ENCODE measurements at places on chromosomes 16 and 17.

DNA sequence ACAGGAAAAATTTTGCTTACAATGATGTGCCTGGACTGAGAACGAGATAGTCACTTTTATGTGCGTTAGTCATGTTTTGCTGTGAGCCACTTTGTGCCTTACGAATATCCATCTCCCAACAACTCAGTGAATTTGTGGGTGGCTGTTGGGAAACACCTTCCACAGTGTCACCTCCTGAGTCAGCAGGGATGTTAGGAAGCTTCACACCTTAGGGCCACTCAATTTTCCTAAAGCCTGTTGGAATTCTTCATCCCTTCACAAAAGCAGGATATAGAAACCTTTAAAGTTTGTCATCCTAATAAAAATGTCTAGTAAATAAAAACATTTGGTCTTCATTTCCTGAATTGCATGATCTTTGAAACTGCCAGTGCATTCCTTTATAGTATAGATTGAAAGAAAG is 4.3 kb upstream of the KRTAP3-1 start:
- DNase-seq = no peak

- DNase-seq = no peak
Measured at GRCh38 chr17:67492824-67493517, 115.9 kb downstream of the PITPNC1 start.

DNA sequence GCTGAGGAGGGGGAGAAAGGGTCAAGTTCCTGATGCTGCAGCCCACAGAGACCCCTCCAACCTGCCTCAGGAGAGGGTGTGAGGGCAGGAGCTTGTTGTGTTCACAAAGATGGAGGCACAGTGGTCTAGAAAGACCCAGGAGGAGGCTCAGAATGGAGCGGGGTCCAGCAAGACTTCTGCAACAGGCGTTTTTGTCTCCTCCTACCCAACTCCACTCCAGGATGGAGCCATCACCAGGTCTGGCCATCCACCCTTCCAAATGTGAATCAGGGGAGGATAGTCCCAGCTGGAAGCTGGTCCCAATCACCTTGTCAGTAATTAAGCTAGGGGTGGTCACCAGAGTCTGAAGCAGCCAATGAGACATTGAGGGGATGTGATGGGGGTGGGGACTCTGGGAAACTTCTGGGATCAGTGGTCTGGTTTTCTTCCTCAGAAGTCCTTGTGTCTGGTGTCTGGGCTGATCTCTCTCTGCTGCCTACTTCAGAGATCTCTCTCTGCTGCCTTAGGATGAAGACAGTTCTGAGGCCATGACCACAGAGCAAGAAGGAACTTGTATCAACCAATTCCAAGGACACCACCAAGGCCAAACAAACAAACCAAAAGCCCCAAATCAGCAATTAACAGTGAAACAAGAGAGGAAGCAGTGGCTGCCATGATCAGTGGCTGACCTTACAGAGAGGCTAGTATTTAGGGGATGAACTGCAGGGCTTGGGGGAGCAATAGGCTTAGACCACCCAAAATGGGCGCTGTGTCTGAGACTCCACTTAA is 14.5 kb downstream of the CD300LB start:
- DNase-seq = no peak

DNA sequence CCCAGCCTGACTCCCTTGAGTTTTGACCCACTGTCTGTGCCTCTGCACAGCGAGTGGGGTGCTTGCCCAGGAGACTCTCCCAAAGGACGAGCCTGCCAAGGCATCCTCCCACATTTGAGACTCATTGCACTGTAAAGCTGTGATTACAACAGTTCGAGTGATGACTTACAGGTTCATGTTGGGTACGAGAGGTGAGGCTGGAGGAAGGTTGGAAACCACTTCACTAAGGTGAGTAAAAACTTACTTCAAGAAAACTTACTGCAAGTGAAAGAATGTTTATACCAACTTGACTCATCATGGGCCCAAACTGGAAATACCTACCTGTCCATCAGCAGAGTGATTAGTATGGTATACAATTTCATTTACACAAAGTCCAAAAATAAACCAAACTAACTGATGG is 360.1 kb upstream of the CDH11 start:
- no peak for DNase-seq

DNA sequence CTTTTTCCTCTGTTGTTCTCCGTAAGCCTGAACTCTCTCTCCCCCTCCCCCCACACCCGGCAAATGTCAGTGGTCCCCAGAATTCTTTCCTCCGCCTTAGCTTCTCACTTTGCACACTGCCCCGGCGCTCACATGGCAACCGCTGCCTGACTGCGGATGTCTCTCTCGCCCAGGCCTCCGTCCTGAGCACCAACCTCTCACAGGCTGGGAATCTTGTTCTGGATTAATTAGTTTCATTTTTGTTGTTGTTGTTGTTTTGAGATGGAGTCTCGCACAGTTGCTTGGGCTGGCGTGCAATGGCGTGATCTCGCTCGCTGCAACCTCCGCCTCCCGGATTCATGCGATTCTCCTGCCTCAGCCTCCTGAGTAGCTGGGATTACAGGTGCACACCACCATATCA is 16.7 kb downstream of the C17orf100 start:
- DNase-seq = no peak

- DNase-seq = peak; percentile 37
Measured at GRCh38 chr17:78759203-78759968, 22.7 kb downstream of the CYTH1 start.

GRCh38 chr16:86983621-86984020 is 333.6 kb downstream of the C16orf95 start:
- DNase-seq = no peak

DNA sequence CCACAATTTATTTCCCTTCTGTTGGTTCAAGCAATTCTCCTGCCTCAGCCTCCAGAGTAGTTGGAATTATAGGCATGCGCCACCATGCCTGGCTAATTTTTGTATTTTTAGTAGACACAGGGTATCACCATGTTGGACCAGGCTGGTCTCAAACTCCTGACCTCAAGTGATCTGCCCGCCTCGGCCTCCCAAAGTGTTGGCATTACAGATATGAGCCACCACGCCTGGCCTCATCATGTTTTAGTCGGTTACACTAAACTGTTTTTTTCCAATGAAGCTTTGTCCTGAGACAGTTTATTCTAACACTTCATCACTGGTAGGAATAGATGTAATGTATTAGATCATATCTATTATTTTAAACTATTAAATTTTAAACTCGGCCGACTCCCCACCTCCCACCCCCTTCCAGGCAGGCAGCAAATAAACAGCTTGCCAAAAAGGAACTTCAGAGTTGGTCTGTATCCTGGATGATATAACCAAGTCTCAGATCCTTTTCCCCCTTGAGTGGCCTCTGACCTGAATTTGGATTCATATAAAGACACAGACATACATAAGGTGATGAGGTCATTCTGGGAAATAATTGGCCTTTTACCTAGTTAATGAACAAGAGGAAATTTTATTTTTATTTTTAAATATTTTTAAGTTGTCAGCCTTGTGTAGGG is 18.4 kb upstream of the CORO6 start:
- no peak for DNase-seq

DNA sequence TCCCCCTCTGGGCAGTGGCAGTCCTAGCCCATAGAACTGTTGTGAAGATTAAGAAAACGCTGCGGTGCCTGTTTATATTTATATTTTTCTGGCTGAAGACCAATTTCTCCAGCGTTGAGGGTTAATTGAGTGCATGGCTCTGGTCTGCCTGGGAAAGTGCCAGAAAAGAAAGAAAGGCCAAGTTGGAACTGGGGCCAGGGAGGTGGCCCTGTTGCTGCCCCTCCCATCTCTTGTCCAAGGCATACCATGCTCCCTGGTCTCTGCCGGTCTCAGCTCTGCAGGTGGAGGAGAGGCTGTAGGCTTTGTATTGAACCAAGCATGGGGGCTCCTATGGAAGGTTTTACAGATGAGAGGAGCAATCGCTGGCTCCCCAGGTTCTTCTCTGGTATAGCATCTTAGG is 124.7 kb downstream of the MGAT5B start:
- DNase-seq = no peak

DNA sequence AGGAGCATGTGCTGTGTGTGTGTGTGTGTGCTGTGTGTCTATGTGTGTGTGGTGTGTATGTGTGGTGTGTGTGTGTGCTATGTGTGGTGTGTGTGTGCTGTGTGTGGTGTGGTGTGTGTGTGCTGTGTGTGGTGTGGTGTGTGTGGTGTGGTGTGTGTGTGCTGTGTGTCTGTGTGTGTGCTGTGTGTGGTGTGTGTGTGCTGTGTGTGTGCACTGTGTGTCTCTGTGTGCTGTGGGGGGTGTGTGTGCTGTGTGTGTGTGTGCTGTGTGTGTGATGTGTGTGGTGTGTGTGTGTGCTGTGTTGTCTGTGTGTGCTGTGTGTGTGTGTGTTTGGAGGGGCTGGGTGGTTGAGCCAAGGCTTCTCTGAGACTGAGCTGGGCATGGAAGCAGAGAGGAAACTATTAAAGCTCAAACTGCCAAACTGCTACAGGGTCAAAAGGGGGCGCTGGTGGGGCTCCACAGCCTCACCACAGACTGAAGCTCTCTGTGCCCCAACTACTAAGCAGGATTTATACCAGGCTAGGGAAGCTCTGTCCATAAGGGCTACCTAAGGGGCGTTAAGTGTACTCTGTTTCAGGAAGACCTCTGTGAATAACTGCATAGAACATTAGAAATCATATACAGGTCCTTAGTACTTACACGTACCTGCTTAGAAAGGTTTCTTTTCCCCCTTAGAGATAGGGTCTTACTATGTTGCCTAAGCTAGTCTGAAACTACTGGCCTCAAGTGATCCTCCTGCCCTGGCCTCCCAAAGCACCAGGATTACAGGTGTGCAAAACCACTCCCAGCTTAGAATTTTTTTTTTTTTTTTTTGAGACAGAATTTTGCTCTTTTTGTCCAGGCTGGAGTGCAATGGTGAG is 27.8 kb upstream of the GHDC start:
- peak; percentile 49 for DNase-seq

DNA sequence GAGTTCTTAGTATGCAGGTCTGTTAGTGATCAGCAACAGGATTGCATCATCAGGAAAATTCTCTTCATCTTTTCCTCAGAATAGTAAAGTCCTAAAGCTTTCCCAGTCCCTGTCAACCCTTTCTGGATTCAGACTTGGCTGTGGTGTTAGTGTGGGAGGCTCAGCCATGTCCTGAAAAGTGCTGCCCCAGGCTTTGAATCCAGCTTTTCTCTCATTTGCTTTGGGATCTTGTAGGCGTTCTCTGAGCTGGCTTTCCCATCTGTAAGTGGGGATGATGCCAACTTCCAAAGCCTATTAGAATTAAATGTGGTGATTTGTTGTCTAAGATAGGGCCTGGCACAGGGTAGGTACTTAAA is 3.0 kb downstream of the ALKBH5 start:
- DNase-seq = peak; percentile 39

DNA sequence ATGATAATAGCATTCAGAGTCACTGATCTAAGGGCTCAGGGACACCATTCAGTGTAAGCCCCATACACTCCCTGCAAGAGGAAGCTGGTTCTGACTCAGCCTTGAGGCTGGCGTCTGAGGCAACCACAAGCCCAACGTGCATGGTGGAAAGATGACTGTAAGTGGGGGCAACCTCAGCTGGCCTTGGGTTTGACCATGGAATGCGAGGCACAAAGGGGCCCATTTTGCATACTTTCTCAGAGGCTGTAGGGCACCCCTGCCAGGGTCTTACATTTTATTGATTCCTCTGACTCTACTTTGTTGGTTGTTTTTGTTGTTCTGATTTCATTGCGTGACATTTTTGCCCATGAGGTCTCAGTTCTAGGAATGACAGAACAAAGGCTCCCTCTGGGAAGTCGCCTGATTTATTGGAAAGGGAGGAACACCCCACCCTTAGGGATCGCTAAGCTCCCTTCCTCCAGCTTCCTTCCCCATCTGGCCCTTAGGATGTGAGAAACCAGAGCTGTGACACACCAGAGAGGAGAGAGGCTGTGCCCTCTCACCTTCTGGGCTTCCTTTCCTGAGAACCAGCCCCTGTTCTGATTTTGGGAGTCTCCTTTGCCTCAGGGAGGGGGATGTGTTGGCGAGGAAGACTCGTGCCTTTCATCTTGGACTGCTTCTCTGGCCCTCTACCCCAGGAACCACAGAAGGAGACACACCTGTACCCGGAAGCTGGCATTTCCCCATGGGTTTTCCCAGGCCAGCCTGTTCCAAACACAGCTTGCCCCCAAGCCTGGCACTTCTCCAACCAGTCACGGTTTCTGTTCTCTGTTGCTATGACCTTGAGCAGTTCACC is 5.6 kb upstream of the CIITA start:
- DNase-seq = peak; percentile 13

- DNase-seq = no peak
Measured at GRCh38 chr17:4724650-4725049, 6.6 kb upstream of the MED11 start.

GRCh38 chr16:24116989-24117388 is 139.1 kb upstream of the CACNG3 start:
- no peak for DNase-seq

GRCh38 chr17:4810696-4811290 is 3.8 kb downstream of the PLD2 start:
- no peak for DNase-seq

- DNase-seq = no peak
Measured at GRCh38 chr17:43579566-43580140, 33.5 kb upstream of the ETV4 start.

DNA sequence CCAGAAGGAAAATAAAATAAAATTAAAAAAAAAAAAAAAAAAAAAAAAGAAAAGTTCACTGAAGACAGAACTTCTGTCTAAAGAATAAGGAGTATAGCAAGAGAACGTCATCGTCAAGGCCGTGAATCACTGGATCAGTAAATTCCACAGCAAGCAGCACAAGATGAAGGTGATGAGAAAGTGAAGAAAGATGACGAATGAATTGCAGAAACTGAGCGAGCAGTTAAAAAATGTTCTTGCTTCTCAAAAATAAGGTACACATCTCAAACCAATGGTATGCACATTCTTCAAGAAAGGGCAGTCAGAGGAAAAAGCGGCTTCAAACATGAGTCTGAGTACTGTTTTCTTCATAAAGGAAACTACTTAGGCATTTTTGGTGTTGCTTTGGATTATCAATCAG is 104.7 kb downstream of the SMG6 start:
- no peak for DNase-seq

DNA sequence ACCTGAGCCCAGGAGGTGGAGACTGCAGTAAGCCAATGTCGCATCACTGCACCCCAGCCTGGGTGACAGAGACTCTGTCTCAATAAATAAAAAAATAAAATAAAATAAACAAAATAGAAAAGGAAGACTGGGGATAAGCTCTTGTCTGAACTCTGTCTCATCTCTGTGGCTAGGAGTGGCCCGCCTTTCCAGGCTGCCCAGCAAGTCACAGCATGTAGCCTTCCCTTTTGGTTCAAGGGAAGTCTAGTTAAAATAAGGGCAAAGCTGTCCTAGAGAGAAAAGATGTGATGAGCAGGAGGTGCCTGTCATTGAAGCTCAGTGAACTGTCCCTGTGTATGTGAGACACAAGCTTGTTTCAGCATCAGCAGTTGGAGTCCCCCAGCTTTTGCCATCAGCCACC is 2.7 kb upstream of the GFAP start:
- no peak for DNase-seq

DNA sequence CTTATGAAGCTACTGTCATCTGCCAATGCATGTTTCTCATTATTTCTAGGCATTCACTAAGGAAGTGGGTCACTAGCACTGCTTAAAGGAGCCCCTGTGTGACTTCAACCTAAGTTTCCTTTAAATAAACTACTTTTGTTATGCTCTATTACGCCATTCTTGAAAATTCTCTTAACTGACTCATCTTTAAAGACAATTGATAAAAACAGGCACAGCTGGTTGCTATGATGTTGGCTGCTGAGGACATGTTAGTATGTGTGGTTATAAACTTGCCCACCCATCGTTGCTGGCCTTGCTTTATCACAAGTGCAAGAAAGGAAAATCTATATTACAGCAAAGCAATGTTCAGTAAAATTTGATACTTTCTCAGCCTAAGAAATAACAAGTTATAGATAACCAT is 75.8 kb upstream of the CNTNAP4 start:
- DNase-seq = no peak

- DNase-seq = no peak
Measured at GRCh38 chr17:8481089-8481488, 45.4 kb downstream of the NDEL1 start.

Data from fibroblast of the conjunctiva (primary cell).